Stimulated activated CD8-positive, alpha-beta memory T cell treated with anti-CD3 and anti-CD28 coated beads, Interleukin-4, amount 100 ng/mL, for 4 hours (primary cell): ENCODE measurements at places on chromosomes 5 and 9.
A peak's percentile ranks its signal among the peaks of the same experiment; 100 is the strongest.

GRCh38 chr5:72541501-72542225, 34.5 kb upstream of the ZNF366 start:
- no peak for DNase-seq

GRCh38 chr5:147887026-147887627, 8.6 kb downstream of the SCGB3A2 start:
- no peak for DNase-seq

DNA sequence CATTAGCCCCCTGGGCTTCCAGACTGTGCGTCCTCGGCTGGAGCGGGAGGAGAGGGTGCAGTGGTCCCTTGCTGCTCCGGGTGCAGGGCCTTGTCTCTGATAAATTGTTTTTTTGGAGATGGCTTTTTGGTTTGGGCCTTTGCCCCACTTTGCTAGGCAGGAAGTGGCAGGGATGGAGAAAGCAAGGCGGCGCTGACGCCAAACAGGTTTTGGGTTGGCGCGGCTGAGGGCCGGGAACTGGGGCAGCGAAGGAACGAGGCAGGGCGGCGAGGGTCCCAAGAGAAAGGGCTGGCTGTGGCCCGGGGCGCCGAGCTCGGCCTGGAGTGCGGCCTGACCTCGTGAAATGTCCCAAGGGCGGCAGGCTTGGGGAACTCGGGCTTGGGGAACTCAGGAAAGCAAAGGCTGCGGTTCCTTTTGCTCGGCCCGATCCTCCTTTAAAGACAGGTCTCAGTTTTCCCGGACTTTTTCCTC, 4.1 kb downstream of the LHX2 start:
- DNase-seq, result no peak

DNA sequence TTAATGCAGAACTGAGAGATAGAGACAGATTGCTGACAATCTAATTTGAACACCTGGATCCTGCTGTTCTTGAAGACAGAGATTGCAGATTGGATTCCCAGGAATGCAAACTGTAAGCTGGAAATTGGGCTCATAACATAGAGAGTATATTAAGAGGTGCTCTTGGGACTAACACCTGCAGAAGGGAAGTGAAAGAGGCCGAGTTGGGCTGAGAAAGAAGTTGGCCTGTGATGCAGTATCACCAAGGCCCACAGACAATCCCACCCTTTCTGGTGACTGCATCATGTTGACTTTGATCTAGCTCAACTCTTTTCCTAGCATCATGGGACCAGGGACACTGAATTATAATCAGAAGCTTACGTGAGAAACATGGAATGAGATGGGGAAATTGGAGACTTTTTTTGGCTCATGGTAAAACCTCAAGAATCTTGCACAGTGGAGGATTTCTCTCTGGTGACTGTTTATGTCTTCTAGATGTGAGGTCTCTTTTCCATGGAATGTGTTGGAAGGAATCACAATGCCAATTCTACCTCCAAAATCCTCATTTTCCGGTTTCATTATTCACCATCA, 36.5 kb upstream of the NUDT12 start:
- DNase-seq, result no peak

- no peak for DNase-seq
These were observed 29.0 kb upstream of the MYORG start for GRCh38 chr9:34405719-34406118.

- no peak for DNase-seq
These were observed 334.0 kb downstream of the PSAT1 start for GRCh38 chr9:78630966-78631365.

GRCh38 chr5:147586832-147587231, 77.0 kb upstream of the DPYSL3 start:
- DNase-seq, result no peak

GRCh38 chr9:127089631-127090081, 32.8 kb downstream of the ANGPTL2 start:
- no peak for DNase-seq

DNA sequence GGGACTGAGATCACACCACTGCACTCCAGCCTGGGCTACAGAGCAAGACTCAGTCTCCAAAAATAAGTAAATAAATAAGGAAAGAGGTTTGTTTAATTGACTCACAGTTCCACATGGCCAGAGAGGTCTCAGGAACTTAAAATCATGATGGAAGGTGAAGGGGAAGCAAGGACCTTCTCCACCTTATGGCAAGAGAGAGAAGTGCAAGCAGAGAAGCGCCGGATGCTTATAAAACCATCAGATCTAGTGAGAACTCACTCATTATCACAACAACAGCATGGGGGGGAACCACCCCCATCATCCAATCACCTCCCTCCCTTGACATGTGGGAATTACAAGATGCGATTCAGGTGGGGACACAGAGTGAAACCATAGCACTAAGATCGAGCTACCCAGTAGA, 22.8 kb upstream of the RGMB start:
- DNase-seq, result no peak

DNA sequence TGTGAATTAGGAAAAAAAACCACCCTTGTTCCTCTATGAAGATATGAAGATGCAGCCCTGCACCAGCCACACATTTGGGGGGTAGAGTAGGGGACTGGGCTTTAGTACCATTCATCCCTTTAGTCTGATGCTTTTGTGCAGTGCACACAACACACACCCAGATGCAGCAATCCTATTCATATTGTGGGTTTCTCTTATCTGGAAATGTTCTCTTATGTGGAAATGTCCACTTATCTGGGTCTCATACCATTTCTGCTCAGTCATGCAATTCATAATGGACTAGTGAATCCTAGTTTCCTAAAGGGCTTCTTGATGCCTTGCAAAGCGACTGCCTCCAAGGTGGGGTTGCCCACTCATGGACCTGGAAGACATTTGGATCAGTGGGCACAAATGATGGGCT, 47.8 kb downstream of the C9orf152 start:
- DNase-seq, result no peak

DNA sequence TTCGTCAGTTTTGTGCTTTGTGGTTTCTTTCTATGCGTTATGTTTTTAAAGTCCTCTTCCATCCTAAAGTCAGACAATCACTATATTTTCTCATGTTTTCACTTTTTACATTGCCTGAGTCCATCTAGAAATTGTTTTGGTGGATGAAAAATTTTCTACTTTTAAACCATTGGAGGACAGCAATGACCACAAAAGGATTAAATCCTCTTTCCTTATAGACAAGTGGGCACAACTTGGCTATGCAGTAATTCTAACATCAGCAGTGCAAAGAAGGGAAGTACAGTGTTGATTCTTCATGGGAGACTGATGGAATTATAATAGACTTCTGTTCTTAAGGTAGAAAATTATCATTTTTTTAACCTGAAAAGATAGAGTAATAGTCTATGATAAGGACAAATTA, 75.5 kb downstream of the PALM2AKAP2 start:
- DNase-seq, result no peak

DNA sequence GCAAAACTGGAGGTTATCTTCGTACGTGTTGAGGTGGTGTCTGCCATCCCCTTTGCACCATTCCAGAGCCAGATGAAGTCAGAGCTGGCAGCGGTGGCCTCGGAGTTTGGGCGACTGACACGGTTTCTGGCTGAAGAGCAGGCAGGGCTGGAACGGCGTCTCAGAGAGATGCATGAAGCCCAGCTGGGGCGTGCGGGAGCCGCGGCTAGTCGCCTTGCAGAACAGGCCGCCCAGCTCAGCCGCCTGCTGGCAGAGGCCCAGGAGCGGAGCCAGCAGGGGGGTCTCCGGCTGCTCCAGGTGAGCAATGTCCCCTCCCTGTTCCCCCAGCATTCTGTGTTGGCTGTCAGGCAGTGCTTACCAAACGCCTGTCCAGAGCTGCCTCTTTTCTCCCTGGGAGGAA, 9.5 kb downstream of the TRIM41 start:
- no peak for DNase-seq

DNA sequence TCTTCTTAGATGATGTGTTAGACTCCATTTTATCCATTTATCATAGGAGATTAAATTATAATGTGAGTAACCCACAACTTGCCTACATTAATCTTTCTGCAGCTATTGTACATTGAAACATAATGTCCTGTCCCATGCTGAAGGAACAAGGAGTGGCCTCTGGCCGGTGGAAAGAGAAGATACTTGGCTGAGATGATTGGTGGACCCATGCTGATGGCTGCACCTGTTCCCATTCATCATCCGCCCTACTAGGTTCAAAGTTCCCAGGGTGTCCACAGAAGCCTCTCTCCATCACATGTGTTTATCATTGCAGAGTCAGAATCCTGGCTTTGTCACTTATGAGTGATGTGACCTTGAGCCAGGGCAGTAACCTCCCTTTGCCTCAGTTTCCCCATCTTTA, 24.7 kb downstream of the FBXL7 start:
- no peak for DNase-seq

DNA sequence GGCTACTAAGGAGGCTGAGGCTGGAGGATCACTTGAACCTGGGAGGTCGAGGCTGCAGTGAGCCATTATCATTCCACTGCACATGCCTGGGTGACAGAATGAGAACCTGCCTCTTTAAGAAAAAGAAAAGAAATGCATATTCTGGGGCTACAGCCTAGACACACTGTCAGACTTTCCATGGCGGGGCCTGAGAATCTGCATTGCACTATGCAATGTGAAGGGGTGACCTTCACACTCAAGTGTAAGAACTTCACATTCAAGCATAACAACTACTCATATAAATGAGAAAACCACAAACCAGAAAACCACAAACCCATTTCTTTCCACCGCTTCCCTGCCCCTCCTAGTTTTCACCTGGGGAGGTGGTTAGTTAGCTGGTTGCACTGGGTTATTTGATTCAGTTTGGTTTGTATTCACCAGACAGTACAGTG, 18.0 kb upstream of the FBP2 start:
- no peak for DNase-seq

GRCh38 chr9:79980432-79980831, 408.7 kb downstream of the TLE4 start:
- DNase-seq, result no peak

- no peak for DNase-seq
These were observed 87.9 kb downstream of the EQTN start for GRCh38 chr9:27209034-27209433.

DNA sequence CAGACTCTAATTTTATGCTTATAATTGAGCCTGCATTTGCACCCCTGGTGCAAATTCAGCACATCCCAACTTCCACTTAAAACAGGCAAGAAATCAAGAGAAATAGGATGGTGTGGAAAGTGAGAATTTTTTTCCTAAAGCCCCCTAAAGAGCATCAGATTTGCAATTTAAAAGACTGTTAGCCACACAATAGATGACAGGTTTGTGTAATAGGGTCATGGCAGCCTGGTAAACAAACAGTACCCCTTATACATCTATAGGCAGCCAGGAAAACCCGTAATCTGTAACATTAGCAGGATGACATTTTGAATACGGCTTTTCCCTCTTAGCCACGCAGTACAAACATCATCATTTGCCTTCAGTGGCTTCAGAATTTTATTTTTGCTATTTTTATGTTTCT, 17.2 kb downstream of the EBF1 start:
- no peak for DNase-seq

DNA sequence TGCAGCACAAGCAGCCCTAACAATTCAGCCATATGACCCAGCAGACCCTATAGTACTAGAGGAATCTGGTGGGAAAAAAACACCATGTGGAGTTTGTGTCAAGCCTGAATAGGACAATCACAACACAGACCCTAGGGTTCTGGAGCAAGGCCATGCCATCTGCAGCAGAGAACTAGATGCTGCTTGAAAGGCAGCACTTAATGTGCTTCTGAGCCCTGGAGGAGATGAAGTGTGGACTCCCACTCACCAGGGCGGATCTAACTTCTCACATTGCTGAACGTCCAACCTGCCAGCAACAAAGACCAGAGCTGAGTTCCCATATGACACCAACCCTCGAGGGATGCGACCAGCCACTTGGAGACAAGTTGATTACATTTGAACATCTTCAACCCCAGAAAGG, 43.2 kb downstream of the GABBR2 start:
- DNase-seq, result no peak

DNA sequence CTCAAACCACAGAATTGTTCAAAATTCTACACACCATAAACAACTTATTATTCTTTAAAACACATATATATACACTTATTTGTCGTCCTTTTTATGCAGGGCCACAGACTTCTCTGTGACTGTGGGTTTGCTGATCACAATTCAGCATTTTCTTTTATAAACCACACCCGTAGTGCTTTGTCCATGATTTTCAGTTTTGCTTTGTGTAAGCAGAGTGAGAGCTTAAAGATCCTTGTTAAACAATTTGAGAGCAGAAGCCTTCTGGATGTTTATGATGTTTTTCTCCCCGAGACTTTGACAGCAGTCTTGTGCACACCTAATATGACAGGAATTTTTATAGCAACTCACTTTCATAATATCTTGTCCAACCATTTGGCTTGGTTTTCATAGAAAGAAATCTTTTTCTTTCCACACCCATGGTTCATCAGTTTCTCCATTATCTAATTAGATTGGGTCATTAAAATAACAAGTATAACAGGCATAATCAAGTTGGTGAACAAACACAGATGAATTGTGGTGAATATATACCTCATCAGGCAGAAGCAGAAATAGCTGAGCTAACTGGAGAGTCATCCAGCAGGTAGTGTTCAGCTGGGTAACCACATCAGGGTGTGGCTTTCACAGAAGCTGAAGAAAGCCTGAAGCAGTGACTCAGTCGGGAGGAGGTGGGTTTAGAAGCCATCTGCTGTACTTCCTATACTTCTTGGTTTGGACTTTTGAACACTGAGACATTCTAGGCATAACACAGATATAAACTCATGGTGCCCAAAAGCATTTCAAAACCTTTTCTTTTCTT, 232.8 kb downstream of the DOCK8 start:
- peak; percentile 50 for DNase-seq

DNA sequence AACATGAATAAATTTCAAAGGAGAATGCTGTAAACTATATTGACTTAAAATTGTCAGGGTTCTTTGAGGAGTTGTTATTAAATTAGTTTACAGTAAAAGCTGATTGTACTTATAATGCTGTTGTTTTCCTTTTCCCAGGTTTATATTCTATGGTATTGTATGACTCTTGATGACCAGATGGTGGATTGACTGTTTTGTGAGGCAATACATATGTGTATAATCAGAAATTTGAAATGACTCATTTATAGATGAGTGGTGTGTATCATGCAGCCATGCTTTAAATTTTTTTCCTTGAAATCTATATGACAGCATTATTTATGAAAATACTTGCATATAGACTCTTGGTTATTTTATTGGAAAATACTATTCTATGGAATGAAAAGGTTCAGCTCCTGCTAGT, 195.3 kb downstream of the CNTLN start:
- DNase-seq, result no peak

- DNase-seq, result no peak
These were observed 202.0 kb upstream of the HAPLN1 start for GRCh38 chr5:83922699-83923098.

DNA sequence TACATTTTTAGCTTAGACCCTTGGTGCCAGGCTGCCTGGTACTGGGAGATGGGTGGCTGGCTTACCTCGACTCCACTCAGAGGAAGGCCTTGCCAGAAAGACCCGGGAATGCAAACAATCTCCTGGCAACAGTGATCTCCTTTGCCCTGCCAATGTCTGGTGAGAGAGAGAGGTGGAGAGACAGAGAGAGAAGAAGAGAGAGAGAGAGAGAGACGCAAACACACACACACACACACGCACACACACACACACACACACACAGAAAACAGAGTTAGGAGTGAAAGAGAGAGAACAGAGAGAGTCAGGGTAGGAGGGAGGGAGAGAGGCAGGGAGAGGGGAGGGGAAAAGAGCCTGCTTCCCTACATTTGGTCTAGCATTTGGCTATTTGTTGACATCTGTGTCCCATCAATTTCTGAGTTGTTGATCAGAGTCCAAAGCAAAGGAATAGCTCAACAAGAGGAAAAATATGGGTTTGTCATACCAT, 181.6 kb upstream of the MAP1B start:
- no peak for DNase-seq
